ENCODE measurements at places on chromosomes 2 and 18.

DNA sequence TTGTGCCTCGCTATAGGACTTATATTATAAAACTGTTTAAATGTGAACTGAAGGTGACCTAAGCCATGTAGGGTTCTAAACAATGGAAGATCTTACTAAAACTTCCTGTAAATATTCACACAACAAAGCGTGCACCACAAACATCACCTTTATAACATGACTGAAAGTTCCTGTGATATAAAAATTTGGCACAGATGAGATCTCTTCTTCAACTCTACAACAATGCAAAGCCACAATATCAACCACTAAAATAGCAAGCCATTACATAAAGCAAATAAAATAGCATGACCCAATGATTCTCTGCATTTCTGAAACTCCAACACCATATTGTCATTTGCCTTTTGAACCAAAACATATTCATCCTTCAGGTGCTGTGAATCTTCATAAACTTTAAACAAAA lies 3.5 kb downstream of the YES1 start:
- no peak for DNase-seq

DNA sequence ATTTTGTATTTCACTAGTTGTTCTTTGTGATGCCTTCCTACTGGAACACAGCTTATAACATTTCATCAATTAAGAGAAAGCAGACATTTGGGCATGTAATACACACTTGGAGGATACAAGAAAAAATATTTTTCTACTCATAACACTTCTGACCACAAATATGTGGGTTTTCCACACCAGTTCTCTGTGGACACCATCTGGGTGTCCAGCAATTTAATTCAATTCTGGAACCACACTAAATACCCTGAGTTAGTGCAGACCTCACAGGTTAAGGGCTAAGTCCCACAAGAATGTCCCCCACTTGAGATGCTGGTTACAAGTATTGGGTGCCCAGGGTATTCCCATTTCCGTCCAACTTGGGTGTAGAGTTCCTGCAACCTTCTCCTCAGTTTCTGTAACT lies 91.1 kb upstream of the SKOR2 start:
- no peak for DNase-seq

DNA sequence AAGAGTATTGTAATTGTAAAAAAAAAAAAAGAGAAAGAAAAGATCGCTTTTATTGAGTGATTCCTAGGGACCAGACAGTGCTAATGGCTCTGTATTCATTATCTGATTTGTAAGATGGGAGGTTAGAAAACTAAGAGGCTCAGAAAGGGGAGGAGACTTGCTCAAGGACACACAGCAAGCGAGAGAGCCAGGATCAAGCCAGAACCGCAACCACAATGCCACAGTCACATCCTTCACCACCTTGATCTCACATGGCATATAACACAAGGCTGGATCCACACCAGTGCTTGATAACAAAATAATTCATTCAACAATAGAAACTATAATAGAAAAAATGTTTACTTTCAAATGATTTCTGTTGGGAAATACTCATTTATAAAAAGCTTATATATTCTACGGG lies 37.5 kb downstream of the TFCP2L1 start:
- no peak for DNase-seq

DNA sequence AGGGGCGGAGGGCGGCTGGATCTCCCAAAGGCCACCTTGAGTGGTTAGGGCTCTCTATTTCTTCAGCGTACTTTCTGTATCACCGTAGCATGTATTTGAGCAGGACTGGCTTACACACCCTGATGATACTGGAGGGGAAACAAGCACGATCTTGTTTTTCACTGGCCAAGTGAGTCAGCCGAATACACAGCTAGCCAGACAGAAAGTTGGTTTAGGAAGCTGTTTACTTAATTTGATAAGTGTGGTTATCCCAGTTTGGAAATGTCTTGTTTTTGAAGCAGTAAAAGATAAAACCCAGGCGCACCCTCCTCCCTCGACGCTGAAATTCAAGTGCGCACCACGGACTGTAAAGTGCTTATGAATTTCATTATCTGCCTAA lies 582 bp downstream of the RIOK3 start:
- DNase-seq = peak; percentile 33
